Mesothelial cell of epicardium (in vitro differentiated cells): ENCODE measurements at places on chromosomes 7 and 10. TPM values are rescaled to one million over a fixed set of nuclear protein-coding genes. Genes with fewer than 3 reads are reported as not detected.

GRCh38 chr7:80637911-80638765 is at the start of gene CD36:
TSS of gene CD36 (plus strand) at chr7:80638642. CDS start at chr7:80646741, 8,099 bp downstream.
- H3K27ac ChIP-seq = no peak within 1 kb of the TSS
- no peak for DNase-seq
- no peak within 1 kb of the TSS for H3K4me3 ChIP-seq
- no peaks in the 10 kb centered on the region for H3K27me3 ChIP-seq
- H3K36me3 ChIP-seq = no peaks in the 10 kb centered on the region

DNA sequence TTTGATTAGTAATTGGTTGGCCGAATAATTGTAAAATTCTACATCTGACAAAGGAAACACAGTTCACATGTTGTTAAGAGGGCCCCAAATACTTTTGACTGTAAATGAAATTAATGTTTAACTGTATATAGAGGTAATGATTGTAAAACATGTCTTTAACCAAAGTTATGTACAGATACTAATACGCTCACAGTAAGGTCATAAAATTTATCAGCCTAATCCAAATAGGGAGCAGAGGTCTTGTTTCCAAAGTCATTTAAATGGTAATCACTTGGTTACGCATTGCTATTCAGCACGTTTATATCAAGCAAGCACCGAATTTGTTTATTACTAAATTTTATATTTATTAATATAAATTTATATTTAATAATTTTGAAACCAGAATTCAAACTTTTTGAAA is 1.4 kb downstream of the PHYHIPL start:
- DNase-seq = no peak
- peaks cover 40% of the 10 kb centered on the region for H3K27me3 ChIP-seq
- peak overlapping the region; percentile 75 for H3K4me3 ChIP-seq
- no peak overlapping the region for H3K27ac ChIP-seq
- no peaks in the 10 kb centered on the region for H3K36me3 ChIP-seq

CTAGE4 gene
- 3.1 to 5.5 TPM (median 5.4 TPM) in 3 replicates for total RNA-seq

GRCh38 chr10:73456187-73456890 is 23.0 kb upstream of the MSS51 start:
- DNase-seq = no peak

- no peak overlapping the region for H3K4me3 ChIP-seq
- H3K36me3 ChIP-seq = no peaks in the 10 kb centered on the region
- no peak overlapping the region for H3K27ac ChIP-seq
- no peaks in the 10 kb centered on the region for H3K27me3 ChIP-seq
Observed at GRCh38 chr7:19972876-19973275, 199.5 kb upstream of the TMEM196 start.

ABCC2 gene
- total RNA-seq = 0.71 to 0.87 TPM (median 0.79 TPM) in 3 replicates

DNA sequence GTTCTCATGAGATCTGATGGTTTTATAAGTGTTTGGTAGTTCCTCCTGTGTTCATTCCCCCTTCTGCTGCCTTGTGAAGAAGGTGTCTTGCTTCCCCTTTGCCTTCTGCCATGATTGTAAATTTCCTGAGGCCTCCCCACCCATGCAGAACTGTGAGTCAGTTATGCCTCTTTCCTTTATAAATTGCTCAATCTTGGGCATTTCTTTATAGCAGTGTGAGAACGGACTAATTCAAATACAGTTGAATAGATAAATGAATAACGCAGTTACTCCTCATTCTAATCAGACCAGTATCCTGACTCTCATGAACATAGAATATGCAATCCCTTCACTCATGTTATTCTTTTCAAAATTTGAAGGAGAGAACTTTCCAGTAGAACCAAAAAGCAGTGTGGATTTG is 375.0 kb upstream of the FZD8 start:
- H3K4me1 ChIP-seq = peaks cover 6% of the 10 kb centered on the region
- DNase-seq = no peak
- no peaks in the 10 kb centered on the region for H3K36me3 ChIP-seq
- H3K27me3 ChIP-seq = no peaks in the 10 kb centered on the region
- no peak overlapping the region for H3K4me3 ChIP-seq
- no peak overlapping the region for H3K27ac ChIP-seq

DNA sequence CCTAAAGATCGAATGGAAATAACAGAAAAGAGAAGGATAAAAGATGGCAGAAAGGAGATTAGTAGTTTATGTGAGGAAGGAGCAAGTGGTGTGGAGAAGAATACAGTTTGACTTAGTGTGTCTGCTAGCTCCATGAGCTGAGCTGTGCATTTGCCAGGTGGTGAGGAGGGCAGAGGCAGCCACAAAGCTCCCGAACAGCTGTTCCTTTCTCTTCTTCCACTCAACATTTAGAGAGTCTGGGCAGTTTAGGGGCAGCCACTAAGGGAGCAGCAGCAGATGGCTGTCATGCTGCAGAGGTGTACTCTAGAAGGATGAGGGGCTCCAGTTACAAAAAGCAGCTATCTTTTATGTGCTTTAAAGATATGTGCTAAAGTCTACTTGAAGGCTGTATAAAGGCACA is 674.4 kb downstream of the GRM8 start:
- H3K27me3 ChIP-seq = no peaks in the 10 kb centered on the region
- H3K36me3 ChIP-seq = no peaks in the 10 kb centered on the region
- peaks cover 8% of the 10 kb centered on the region for H3K4me1 ChIP-seq
- no peak for DNase-seq
